GM06990 (cell line): ENCODE measurements at places on chromosomes 7 and 10.

GRCh38 chr7:85324145-85324799, 137.4 kb upstream of the SEMA3D start:
- no peak for DNase-seq

- DNase-seq: no peak
These were observed 466.1 kb upstream of the FOXK1 start for GRCh38 chr7:4216016-4216415.

GRCh38 chr10:19325581-19325980, 277.0 kb downstream of the MALRD1 start:
- no peak for DNase-seq

- DNase-seq: no peak
These were observed 46.3 kb downstream of the INSYN2A start for GRCh38 chr10:127150136-127150535.

- DNase-seq: no peak
These were observed 25.8 kb upstream of the CHST15 start for GRCh38 chr10:124119216-124119615.

DNA sequence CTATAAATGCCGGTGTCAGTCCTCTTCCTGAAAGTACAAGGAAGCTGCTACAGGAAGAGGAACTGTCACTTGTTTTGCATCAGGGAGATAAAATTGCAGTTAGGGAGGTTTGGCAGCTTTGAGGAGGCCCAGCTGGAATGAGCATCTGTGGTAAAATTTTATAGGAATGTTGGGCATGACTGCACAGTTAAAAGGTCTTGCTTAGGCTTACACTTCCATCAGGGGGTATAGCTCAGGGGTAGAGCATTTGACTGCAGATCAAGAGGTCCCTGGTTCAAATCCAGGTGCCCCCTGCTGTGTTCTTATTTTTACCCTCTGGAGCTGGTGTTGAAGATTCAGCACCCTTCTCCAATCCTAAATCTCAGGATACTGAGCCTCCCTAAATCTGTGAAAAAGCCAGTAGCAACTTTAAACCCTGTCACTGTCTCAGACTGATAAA, 65.9 kb downstream of the ZNF467 start:
- DNase-seq: no peak

- no peak for DNase-seq
These were observed 25.9 kb downstream of the AGBL3 start for GRCh38 chr7:135012229-135012628.

GRCh38 chr7:82810558-82811259, 352.0 kb downstream of the PCLO start:
- no peak for DNase-seq

- DNase-seq: no peak
These were observed 111.5 kb downstream of the CCNY start for GRCh38 chr10:35447693-35448407.

DNA sequence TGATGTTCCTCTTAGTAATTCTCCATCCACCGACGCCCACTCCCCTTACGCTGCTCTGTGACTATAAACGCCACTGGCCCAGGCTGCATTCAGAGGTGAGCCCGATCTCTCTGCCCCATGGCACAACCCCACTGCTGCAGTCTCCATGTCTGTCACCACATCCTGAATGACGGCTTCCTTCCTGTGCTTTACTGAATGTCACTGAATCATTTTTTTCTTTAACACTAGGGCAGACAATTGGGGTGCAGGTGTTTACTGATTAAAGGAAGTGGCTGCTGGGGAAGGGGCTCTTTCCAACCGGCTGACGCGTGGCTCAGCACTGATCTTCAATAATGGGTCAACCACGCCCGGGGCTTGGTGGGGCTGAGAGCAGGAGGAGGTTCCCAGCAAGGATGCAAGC, 208.3 kb downstream of the USP6NL start:
- DNase-seq: peak; percentile 34

GRCh38 chr10:24097751-24098207, 111.2 kb upstream of the KIAA1217 start:
- no peak for DNase-seq

GRCh38 chr7:154698726-154699291, 304.1 kb downstream of the PAXIP1 start:
- DNase-seq: no peak

DNA sequence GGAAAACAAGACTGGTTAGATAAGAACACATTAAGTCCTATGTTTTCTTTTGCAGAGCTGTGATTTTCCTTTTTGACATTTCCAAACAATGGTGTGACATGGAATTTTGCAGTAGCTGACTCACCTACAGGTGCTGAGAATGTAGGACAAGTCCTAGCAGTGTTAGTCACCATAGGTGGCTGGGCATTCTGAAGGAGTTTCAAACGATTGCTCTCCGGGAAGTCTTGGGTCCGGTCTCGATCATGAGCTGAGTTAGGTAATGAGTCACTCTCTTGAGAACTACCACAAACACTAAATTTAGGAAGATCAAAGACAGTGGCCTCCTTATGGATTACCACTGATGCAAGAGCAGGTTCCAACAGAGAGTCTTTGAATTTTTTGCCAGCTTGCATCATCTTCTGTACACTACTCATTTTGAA, 3.6 kb downstream of the FIGNL1 start:
- DNase-seq: no peak

DNA sequence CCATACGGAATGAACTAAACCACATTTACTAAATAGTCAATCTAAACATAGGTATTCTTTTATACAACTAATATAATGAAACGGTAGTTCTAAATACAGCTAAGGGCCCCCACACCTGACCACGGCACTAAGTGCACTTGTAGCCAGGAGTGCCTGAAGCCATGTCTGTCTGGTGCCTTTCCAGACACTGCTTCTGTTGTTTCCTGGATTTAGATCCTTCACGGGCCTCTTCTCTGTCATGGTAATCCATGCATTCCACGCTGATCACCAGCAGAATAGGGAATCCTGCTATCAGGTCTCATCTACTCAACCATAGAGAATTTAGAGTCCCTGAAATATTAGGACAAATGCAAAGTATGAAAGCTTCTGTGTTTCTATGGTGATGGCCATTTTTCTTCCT, 37.8 kb downstream of the OSBPL3 start:
- DNase-seq: no peak
